Endodermal cell (in vitro differentiated cells): ENCODE measurements at places on chromosomes 6 and 20. TPM values are rescaled to one million over a fixed set of nuclear protein-coding genes. Genes with fewer than 3 reads are reported as not detected.

POU3F2 gene
- 0.07 TPM in 1 of 2 replicates, not detected in the other for total RNA-seq

DNA sequence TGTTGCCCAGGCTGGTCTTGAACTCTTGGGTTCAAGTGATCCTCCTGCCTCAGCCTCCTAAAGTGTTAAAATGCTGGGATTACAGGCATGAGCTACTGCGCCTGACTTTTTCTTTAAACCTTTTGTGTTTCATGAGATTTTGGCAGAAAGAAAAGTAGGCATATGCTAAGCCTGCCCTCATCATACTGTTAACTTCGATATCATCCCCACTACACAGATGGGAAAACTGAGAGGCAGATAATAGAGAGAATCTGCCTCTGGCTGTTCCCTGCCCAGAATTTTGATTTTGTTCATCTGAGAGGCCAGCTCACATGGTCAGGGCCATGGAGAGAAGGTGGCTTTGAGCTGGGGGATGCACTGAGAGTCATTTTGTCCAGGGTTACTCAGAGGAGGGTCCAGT is 7.5 kb downstream of the PABPC1L start:
- H3K27ac ChIP-seq, result no peak overlapping the region
- no peaks in the 10 kb centered on the region for H3K27me3 ChIP-seq
- DNase-seq, result no peak
- H3K36me3 ChIP-seq, result peaks cover 64% of the 10 kb centered on the region
- no peaks in the 10 kb centered on the region for H3K4me1 ChIP-seq

- H3K4me3 ChIP-seq, result no peak overlapping the region
- no peaks in the 10 kb centered on the region for H3K36me3 ChIP-seq
- H3K27me3 ChIP-seq, result peaks cover 6% of the 10 kb centered on the region
- no peak for DNase-seq
- no peaks in the 10 kb centered on the region for H3K4me1 ChIP-seq
Observed at GRCh38 chr6:35224720-35225119, 11.0 kb downstream of the SCUBE3 start.

GRCh38 chr20:15333170-15333569 is 995.8 kb upstream of the FLRT3 start:
- no peaks in the 10 kb centered on the region for H3K27me3 ChIP-seq
- H3K4me3 ChIP-seq, result no peak overlapping the region
- DNase-seq, result no peak
